Caki2 (cell line): ENCODE measurements at places on chromosomes 4 and X. TPM values are rescaled to one million over a fixed set of nuclear protein-coding genes. Genes with fewer than 3 reads are reported as not detected.

SPANXD gene
- total RNA-seq = not detected in 2 replicates

GAGE12H gene
- total RNA-seq = not detected in 2 replicates

MAGEA9B gene
- total RNA-seq = not detected in 2 replicates

NLGN3 gene
- total RNA-seq = 0.20 TPM in 1 of 2 replicates, not detected in the other

UPF3B gene
- total RNA-seq = 0.75 and 1.2 TPM in 2 replicates

AGA gene
- total RNA-seq = 30.6 and 46.2 TPM in 2 replicates

VCX3B gene
- total RNA-seq = not detected in 2 replicates

SOWAHD gene
- 1.5 TPM in 1 of 2 replicates, not detected in the other for total RNA-seq

UGT2B7 gene
- total RNA-seq = 0.84 TPM in 1 of 2 replicates, not detected in the other

DNA sequence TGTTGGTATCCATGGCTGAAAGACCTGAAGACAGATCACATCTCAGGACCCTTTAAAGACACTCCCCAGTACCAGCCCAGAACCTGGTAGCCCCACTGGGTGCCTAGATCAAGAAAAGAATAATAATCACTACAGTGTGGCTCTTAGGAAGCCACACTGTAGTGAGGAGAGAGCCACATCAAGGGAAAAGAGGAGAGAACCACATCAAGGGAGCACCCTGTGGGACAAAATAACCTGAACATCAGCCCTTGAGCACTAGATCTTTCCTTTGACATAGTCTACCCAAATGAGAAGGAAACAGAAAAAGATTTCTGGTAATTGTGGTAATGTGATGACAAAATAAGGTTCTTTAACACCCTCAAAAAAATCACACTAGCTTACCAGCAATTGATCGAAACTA lies 15.3 kb downstream of the RTL3 start:
- no peak for DNase-seq

- no peak for DNase-seq
Observed at GRCh38 chr4:110132816-110133719, 65.3 kb downstream of the ELOVL6 start.

DNA sequence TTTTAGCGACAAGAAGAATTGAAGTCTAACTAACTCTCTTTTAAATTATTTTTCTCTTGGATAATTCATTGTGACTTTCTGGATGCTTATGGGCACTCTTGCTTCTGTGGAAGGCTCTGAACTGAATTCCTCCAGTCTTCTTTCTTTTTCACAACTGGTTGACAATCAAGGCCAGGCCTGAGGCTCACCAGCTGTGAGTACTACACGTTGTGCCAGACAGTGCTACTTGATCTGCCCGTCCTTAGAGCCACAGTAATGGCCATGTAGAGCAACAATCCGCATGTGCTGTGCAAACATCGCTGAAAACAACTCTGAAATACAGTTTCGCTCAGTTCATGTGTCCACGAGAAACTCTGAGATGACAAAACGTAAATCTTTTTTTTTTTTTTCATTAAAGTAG lies 1336.3 kb upstream of the AGA start:
- DNase-seq = no peak

- DNase-seq = no peak
Observed at GRCh38 chr4:57498251-57498650, 388.1 kb upstream of the IGFBP7 start.

DNA sequence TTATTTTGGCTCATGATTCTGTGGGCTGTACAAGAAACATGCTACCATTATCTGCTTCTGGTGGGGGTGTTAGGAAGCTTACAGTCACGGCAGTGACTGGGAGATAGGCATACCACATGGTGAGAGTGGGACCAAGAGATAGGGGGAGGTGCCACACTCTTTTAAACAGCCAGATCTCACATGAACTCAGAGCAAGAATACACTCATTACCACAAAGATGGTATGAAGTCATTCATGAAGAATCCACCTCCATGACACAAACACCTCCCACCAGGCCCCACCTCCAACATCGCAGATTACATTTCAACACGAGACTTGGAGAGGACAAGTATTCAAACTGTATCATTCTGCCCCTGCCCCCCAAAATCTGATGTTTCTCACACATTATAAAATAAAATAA lies 2396.7 kb downstream of the PCDH7 start:
- DNase-seq = no peak

DNA sequence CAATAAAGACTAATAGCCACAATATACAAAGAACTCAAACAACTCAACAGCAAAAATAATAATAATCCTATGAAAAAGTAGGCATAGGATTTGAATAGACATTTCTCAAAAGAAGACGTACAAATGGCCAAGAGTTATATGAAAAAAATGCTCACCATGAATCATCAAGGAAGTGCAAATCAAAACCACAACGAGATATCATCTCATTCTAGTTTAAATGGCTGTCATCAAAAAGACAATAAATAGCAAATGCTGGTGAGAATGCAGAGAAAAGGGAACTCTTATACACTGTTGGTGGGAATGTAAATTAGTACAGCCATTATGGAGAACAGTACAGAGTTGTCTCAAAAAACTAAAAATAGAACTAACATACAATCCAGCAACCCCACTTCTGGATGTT lies 18.8 kb downstream of the TLR6 start:
- DNase-seq = no peak

GRCh38 chr4:56426273-56426672 lies 9.1 kb downstream of the PPAT start:
- DNase-seq = no peak

DNA sequence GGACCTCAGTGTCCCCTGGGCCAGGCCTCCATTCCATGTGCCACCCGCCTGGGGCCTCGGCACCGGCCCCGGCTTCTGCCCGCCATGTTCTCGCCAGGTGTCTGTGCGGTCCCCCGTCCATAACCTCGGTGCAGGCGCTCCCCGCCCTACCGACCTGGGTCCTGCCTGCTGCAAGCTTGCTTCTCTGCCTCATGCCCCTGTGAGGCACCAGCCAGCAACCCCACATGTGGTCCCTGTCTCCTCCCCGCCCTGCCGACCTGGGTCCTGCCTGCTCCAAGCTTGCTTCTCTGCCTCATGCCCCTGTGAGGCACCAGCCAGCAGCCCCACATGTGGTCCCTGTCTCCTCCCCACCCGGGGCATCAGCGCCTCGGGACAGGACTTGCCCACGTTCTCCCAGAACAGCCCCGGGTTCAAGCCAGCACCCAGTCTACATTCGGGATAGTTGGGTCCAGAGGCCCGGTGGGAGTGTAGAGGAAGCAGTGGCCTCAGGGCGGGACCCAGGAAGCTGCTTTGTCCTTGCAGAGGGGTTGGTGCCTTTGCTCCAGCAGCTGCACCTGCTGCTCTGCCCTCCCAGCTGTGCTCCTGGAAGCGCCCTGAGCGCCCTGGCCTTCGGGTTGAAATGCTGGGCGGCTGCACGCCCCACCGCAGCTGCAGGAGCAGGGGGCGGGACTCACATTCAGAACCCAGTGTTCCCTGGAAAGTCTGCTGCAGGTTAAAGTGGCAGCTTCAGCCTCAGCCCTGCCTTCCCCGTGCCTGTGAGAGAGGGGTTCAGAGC lies 20.1 kb upstream of the UVSSA start:
- DNase-seq = no peak

DNA sequence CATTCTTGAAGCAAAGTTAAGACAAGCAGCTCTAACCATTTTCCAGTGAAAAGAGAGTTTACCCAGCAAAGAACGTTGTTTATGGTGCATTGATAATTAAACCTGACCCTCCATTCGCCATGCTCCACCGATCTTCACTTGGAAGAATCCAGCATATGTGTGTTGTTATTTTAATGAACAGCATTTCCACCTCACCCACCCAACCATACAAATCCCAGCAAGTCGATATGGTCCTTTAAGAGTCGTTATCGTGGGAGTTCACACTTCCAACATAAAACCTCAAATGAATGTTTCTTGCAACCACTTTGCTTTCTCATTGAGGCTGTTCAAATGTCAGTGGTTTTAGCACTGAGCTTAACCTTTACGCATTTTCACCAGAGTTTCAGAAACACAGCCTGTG lies 147.4 kb upstream of the LDB2 start:
- no peak for DNase-seq

DNA sequence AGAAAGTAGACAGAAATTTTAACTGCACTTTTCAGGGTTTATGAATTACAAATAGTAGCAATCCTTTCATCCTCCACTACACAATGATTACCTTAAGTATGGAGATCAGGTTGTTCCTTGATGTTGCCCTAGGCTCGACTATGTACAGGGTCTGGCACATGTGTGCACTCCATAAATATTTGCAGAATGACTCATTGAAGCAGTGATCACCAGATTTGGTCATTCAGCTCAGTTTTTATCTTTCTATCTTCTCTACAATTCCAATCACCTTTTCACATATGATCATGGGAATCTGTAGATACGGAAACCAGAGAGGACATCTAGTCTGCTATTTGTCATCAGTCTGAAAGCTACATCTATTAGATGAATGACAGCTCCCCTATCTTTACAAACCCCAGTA lies 171.7 kb upstream of the HCCS start:
- DNase-seq = peak; percentile 14

- DNase-seq = no peak
Observed at GRCh38 chr4:119005928-119006460, 117.3 kb downstream of the SYNPO2 start.

GRCh38 chr4:25367004-25367621 lies 9.9 kb upstream of the ANAPC4 start:
- DNase-seq = no peak

DNA sequence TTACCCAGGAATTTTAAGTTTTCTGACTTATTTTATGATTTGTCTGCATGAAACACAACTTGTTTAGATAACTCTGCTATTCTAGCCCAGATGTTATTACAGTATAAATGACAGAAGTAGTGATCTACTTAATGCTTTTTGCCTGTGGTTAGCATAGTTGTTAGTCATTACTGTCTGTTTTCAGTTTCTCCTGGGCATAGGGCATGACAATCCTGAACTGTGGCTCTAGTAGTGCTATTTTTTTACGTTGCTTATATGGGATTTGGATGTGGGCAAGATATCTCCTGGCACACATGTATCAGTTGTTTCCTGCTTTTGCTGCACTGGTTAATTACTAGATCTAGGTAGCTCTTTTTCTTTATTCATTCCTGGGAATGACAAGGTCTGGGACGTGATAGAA lies 1005.8 kb downstream of the PCDH18 start:
- DNase-seq = peak; percentile 15

GRCh38 chr4:4752025-4752424 lies 107.4 kb upstream of the MSX1 start:
- DNase-seq = no peak

DNA sequence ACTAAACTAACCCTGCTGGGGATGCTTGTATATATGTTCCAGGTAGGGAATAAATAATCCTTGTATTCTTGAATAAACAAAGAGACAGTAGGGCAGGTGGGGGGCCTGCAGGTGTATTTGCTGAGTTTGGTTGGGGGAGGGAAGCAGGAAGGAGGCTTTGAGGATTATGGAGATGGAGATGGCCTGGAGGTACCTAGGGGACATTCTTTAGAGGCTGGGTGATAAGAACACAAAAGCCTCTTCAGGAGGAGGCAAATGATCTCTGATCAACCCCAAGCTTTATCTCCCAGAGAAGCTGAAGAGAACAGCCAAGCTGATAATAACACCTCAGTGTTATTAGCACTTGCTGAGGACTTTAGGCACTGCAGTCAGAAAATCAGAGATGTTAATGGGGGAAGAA lies 187.7 kb downstream of the MGST2 start:
- no peak for DNase-seq

GRCh38 chrX:72539822-72540221 lies 32.8 kb downstream of the HDAC8 start:
- DNase-seq = no peak

- DNase-seq = peak; percentile 14
Observed at GRCh38 chr4:95929448-95930064, 89.7 kb downstream of the PDHA2 start.

DNA sequence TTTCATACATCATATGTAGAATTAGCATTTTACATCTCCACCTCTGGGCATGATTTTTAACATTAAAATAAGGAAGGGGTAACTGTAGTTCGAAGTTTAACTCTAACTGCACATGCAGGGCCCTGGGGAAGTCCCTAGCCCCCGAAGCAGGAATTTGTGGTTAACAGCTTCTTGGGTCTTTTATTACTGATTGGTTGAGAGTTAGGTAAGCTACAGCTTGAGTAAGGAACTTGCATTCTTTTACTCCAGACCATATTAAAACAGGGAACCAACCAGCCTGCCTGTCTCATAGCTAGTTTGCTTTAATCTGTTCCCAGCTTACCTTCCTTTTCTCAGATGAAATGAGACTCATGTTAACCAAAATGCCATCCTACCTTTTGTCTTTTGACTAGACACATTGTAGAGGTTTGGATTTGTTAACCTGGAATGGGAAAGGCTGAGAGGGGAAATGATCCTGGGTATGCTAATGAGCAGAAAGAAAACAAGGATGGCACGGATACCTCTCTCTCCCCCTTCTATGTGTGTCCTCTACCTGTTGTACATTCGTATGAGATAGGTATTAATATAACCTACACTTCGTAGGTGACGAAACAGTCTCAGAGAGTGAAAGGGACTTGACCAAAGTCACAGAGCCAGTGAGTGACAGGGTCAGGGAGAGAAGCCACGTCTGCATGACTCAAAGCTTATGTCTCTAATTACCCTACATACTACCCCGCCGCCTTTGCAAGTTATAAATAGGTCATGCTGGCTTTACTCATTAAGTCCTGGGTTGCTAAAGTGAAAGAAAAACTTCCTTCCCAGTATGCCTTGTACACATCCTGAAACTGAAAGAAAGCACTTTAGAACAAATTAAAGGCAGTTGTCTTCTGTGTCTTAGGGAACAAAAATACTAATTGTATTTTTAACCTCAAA lies 119.5 kb upstream of the AFF2 start:
- peak; percentile 23 for DNase-seq

GRCh38 chr4:182337366-182337765 lies 94.2 kb downstream of the TENM3 start:
- no peak for DNase-seq

DNA sequence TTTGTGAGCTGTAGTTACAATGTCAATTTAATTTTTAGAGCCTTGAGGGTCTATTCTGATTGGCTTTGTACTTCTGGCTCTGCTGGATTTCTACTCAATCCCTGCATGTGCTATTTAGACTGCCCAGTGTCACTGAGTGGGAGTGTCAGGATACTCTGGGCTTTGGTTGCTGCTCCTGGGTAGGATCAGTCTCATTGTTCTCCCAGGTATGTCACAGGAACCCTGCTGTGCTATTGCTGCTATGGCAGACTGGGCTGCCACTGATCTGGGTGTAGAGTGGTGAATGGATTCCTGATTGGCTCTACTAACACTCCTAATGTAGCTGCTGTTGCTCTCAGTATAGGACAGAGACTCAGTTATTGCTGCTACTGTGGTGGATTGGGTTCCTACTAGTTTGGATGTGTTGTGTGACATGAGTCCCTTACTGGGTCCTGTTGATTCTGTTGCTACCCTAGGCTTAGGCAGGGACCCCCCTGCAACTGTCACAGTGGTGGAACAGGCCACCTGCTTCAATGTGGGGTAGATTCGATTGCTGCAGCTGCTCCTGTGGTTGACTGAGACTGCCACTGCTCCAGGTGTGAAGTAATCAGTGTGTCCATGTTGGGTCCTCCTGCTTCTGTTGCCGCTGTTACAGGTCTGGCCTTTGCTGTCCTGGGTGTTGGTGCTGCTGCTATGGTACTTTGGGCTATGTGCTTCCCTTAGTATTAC lies 707.8 kb upstream of the AMOT start:
- no peak for DNase-seq

DNA sequence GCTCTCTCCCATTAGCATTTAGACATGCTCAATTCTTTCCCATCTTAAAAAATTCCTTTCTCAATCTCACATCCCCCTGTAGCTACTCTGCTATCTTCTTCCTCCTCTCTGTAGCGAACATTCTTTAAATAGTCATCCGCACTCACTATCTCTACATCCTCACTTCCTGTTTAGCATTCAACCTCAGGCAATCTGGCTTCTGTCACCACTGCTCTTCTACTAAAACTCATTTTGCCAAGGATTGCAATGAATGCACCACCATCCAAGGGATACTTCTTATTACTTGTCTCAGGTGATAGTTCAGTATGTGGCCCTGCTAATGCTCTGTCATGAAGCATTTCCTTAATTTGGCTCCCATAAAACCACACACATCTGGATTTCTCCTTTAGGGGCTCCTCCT lies 10.9 kb upstream of the TET2 start:
- no peak for DNase-seq
